ENCODE measurements at places on chromosomes 7 and 10. TPM values are rescaled to one million over a fixed set of nuclear protein-coding genes. Genes with fewer than 3 reads are reported as not detected.
A peak's percentile ranks its signal among the peaks of the same experiment; 100 is the strongest.

DENND2A gene
- total RNA-seq: 19.0 TPM

DNA sequence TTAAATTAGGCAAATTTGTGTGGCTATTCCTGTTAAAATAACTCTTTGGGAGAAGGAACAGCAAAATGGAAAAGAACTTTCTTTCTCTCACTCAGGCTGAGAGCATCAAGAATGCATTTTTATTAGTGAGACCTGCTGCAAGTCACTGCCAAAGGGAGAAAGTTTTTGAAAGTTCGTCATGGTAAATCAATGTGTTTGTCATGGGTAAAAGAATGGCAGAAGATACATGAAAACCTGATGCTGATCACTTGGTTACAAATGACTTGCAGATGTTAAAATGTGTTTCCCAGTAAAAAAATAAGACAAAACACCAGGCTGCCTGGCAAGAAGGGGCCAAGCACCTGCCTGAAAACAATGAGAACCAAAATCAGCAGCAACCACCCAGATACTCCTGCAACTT, 484.7 kb upstream of the NRP1 start:
- H3K27ac ChIP-seq: no peak overlapping the region
- DNase-seq: no peak
- no peaks in the 10 kb centered on the region for H3K36me3 ChIP-seq
- no peak overlapping the region for H3K4me3 ChIP-seq

DNA sequence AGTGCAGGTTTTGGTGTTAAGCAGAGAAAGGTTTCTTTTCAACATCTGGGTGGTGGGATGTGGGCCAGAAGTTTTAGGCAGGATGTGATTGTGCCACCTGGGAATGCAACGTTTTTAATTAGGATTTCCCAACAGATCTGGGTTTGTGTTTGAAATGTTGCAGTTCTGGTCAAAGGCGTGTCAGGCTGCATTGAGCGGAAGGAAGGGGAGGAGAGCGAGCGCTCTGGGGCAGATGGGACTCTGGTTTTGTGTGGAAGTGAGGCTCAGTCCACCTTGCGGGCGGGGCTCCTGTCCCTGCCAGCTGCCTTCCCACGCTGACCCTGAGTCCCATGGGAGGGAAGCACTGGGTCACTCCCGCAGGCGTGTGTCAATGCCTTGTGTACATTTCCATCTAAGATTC, 767.7 kb downstream of the KCNMA1 start:
- H3K36me3 ChIP-seq: no peaks in the 10 kb centered on the region
- DNase-seq: no peak
- H3K4me1 ChIP-seq: no peaks in the 10 kb centered on the region
- H3K27me3 ChIP-seq: no peaks in the 10 kb centered on the region
- no peak overlapping the region for H3K4me3 ChIP-seq

GRCh38 chr10:80472234-80473095, 18.4 kb downstream of the TSPAN14 start:
- H3K4me1 ChIP-seq: peaks cover 99% of the 10 kb centered on the region
- H3K27ac ChIP-seq: peak overlapping the region; percentile 51
- no peak for DNase-seq
- H3K27me3 ChIP-seq: no peaks in the 10 kb centered on the region
- H3K36me3 ChIP-seq: peaks cover 59% of the 10 kb centered on the region
- no peak overlapping the region for H3K4me3 ChIP-seq

DNA sequence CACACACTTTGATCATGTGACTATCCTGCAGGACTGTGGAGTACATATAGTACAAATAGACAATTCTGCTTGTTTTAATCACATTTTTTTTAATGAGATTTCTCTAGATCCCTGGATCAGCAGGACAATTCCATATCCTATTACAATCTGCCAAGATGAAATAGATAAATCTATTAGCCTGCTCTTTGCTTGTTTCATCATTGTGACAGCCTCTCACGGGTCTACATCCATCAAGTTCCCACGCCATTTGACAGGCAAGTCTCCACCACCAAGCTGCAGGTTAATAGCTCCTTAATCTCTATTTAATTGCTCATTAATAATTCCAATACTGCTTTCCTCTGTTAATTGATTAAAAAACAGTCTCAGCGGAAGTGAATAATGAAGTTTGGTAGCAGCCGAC, 671.5 kb downstream of the CCSER2 start:
- no peak overlapping the region for H3K4me3 ChIP-seq
- H3K27ac ChIP-seq: no peak overlapping the region
- H3K4me1 ChIP-seq: no peaks in the 10 kb centered on the region
- no peak for DNase-seq
- H3K36me3 ChIP-seq: no peaks in the 10 kb centered on the region

Measured in lower lobe of right lung (tissue), 2 donors.